ENCODE measurements at places on chromosomes 5 and 9.

DNA sequence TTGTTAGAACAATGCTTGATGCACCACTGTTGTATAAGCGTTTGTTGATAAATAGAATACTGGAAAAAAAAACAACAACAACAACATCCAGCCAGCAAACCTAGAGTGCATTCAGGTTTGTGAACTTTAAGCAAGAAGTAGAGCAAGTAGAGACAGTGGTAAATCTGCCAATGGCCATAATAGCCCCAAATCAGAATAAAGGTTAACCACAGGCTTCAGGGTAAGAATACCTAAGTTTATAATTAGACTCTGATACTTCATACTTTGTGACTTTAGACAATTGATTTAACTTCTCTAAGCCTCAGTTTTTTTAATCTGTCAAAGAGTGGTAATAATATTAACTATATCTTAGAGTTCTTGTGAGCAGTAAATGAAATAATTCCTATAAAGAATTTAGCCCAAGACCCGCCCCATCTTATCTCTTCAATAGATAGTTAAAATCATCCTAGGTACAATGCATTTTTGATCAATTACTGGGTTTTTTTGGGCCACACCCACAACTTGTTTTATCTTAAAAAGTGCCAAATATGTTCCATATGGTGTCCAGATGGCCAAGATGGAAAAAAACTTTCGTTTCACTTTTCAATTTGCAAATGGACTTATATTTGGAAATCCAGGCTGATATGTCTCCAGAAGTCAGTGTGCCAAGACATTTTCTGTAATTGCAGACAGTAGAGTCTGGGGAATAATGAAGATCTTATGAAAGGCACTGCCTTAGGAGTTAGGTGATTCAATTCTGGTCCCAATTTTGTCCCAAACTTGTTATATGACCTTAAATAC, 24.5 kb upstream of the DPYSL3 start:
- no peak for DNase-seq

DNA sequence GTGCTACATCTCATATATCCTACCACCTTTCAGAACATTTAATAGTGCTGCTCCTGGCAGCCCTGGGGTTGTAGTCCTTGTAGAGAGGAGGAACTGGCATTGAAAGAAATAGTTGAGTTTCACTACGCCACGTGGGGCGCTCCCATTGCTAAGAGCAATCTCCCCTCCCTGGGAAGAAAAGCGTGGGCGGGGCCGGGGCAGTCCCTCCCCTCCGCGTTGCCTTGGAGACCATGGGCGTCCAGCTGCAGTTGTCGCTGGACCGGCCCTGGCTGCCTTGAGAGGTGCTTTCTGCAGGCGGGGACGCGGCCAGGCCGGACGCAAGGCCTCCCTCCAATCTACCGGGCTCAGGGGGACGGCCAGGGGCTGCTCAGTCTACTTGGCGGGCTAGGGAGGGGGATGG, 368 bp upstream of the CCDC180 start:
- DNase-seq, result peak; percentile 41

DNA sequence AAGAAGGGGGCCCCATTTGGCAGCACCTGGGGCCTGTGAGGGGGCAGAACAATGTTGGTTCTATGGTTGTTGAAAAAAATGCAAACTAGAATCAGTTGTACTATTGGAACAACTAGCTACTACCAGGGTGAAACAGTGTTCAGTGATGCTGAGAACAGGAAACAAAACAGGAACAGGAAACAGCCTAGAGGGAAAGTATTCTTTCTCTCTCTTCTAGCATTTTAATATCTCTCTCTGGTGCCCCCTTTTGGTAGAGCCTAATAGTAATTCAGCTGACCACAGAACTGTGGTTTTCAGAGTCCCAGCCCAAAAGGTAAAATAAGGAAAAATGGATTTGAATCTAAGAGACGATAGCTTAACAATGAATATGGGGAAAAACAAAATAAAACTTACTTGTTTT, 138.0 kb upstream of the KCNN2 start:
- DNase-seq, result no peak

DNA sequence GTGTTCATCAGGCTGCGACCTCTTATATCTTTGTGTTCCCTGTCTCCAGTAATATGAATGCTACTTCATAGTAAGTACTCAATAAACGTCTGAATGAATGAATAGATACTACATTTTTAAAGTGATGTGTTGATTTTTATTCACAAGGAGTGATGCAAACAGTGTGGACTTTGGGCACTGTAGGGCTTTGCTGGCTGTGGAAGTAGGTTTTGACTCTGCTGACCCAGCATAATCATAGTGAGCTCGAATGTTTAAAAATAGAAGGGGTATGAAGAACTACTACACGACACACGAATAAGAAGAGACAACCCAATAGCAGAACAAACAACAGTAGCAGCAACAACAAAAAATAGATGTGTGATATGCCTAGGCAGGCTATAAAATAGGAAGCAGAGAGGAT, 147.4 kb downstream of the SH3GL2 start:
- DNase-seq, result no peak

Data from stimulated activated naive CD8-positive, alpha-beta T cell treated with anti-CD3 and anti-CD28 coated beads, Interleukin-15, Interleukin-2, amounts not matched to agents 100 U/mL and 50 U/mL, for 24 hours (primary cell).